ENCODE measurements at places on chromosomes 16 and 17.
A peak's percentile ranks its signal among the peaks of the same experiment; 100 is the strongest.

- no peak for DNase-seq
Measured at GRCh38 chr16:27198451-27199234, 4.7 kb upstream of the KDM8 start.

DNA sequence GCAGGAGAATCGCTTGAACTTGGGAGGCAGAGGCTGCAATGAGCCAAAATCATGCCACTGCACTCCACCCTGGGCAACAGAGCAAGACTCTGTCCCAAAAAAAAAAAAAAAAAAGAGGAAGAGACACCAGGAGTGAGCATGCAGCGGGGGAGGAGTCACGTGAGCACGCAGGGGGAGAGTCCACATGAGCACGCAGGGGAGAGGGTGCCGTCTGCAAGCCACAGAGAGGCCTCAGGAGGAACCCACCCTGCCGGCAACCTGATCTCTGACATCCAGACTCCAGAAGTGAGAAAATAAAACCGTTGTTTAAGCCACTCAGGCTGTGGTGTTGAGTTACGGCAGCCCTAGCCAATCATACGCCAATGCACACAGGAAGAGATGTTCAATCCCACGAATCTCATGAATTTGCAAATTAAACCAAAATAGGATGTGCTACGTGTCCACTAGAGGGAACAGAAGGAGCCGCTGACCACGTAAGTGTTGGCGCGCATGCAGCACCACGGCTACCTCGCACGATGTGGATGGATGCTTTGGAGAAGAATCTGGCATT, 42.2 kb downstream of the CCDC57 start:
- no peak for DNase-seq

DNA sequence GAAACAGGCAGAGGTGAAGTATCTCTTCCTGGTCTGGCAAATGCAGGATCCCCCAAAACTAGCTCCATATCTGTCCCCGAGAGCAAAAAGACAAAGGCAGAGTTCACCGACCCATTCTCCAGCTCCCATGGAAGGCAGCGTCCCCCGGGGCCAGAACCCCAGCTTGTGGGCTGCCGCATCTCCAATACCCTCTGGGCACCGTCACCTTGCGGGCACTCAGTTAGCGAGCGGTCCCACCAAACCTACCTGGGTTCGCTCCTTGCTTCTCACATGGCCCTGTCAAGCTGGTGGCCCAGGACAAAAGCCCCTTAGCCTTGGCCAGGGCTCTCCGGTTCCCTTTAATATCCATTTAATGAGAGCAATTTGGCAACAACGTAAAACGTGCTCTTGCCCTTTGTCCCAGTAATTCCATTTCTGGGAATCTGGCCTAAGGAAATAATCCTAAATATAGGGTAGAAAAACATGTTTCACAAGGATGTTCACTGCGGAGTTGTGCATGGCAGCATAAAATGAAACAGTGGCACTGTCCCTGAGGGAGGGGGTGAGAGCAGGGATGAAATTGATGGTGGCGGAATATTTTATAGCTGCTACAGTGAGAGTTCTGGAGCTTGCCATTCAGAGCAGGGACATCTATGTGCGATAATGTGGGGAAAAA, 157.1 kb downstream of the CMIP start:
- no peak for DNase-seq

DNA sequence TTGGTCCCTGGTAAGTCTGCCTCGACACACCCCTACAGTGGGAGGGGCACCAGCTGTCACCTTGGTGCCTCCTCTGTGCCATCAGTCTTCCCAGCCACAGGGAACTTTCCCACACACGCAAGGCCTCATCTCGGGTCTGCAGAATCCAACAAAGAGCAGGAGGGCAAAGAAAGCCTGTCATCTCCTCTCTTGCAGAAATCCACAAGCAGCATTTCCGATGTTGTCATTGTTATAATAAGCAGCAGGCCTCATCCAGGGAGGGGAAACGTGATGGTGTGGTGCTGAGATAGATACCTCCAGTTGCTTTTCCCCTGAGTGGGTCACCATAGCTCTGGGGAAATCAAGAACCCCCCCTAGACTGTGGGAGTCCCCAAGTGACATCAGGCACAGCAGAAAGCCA, 110.4 kb downstream of the CMIP start:
- DNase-seq, result no peak

- DNase-seq, result no peak
Measured at GRCh38 chr17:61568219-61569072, 22.6 kb downstream of the NACA2 start.

DNA sequence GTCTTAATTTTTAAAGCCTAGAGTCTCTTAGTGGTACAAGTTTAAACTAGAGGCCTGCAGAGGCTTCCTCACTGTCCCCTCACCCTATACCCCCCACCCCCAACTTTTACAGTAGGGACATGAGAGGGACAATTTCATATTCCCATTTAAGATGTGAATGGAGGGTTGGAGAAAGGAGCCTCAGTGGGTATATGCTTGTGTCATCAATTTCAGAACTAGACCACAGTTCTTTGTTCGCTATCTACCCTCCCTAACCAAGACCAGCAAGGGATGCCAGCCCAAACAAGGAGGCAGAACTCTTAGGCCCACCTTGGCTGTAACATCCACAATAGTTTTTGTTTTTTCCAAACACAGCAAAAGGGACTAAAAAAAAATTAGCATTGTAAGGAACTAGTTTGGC, 14.0 kb upstream of the SALL1 start:
- DNase-seq, result no peak

DNA sequence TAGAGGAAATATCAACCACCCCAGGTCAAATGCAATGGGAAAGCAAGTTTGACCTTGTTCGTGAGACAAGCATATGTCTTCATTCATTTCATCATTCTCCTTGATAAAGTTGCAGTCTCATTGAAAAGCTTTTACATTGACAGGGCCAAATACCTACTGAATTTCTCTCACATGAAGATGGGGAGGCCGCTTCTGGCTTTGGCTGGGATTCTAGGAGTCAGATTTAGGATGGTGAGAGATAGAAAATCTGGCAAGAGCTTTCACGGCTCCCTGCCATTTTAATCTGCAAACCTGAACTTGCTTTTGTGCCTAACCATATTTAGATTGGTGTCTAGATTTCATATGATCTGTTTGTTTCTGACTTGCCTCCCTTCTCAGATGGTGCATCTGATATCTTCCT, 88.0 kb downstream of the TMEM100 start:
- no peak for DNase-seq

- DNase-seq, result peak; percentile 52
Measured at GRCh38 chr16:56614549-56614991, 6.2 kb downstream of the MT2A start.

- DNase-seq, result no peak
Measured at GRCh38 chr16:67357561-67357960, 30.9 kb downstream of the LRRC36 start.

GRCh38 chr17:59683283-59683682, 23.9 kb downstream of the PTRH2 start:
- no peak for DNase-seq

DNA sequence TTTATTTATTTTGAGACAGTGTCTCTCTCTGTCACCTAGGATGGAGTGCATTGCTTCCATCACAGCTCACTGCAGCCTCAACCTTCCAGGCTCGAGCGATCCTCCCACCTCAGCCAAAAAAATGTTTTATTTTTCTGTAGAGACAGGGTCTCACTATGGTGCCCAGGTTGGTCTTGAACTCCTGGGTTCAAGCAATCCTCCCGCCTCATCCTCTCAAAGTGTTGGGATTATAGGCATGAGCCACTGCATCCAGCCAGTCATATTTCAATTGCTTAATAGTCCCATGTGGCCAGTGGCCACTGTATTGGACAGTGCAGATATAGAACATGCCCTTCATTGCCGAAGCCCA, 15.3 kb downstream of the TMC7 start:
- DNase-seq, result no peak

DNA sequence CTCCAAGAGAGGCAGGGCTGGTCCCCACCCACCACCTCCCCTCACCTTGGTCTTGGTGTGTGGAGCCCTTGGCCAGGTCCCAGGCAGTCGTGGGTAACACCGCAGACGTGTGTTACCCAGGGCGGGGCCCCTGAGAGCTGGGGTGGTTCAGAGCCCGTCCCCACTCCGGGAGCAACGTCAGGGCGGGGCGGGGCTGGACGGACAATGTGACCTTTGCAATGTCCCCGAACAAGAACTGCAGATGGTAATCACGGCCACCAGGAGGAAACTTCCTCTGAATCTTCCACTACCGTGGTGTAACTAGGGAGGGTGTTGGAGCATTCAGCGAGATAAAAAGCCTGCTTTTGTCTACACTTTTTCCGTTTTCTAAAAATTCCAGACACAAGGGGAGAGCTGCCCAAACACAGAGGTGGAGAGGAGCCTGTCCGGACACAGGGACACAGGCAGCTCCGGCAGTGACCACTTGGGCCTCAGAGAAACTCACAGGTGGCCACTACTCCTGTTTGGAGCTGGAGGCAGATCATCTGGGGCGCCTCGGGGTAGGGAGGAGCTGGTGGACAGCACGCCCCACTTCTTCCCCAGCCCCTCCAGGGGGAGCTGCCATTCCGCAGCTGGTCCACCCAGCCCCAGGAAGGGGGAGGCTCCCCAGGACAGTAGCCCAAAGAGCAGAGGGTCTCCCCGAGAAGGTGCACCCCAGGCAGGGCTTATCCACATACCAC, 14.2 kb upstream of the SLC38A10 start:
- peak; percentile 62 for DNase-seq

DNA sequence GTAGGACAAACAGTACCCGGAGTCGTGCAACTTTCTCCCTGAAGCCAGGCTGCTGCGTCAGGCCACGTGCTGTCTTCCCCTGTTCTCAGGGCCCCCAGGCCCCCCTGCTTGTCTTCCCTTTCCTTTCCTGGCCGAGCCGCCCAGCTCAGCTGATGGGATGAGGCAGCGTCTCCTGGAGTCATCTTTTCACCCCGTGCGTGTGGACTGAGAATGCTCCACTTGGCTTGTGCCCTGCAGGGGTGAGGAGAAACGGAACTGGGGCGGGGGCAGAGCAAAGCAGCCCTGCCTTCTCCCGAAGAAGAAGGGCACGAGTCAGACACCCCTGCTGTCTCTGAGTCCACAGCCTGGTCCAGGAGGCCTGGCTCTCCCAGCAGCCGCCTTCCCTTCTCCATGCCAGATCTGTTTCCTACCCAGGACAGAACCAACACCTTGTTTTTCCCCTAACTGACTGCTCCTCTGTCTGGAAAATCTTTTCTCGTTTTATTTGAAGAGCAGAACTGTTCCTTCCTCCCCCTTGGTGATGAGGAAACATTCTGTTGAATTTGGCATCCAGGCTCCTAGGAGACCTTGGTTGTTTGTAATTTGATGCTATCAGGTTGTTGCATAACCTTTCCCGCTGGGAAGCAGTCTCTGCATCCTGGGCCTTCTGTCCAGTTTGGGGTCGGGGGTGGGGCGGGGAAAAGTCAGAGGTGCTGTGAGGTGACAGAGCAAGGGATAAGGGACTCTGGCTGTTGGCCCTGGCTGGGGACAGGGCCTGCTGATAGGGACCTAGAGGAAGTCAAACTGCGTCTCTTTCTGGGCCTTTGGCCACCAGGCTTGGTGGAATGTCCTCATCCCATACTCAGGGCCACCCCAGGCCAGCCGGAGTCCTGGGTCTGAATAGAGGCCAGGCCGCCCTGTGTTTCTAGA, 78.8 kb downstream of the WIPI1 start:
- DNase-seq, result no peak

DNA sequence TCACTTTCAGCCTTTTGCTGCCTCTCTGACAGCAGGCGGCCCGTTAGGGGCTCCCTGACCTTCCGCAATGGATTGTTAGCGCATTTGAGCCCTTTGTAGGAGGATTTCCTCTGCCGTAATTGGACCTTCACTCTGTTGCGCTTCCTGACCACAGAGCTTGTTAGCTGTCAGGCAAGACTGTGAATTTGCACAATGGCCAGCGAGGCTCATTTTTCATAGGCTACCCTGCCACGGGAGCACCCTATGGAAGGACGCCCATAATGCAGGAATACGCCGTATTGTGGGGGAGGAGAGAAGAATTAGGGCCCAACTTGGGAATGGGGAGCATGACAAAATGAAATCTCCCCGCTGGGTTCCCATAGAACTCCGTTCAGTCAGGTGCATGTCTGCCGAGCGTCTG, 205.2 kb upstream of the NLRP1 start:
- no peak for DNase-seq

- peak; percentile 52 for DNase-seq
Measured at GRCh38 chr16:425740-426114, 278 bp downstream of the RAB11FIP3 start.

GRCh38 chr17:2925011-2925410, 128.8 kb downstream of the RAP1GAP2 start:
- DNase-seq, result no peak

GRCh38 chr17:65279456-65279855, 142.3 kb downstream of the RGS9 start:
- no peak for DNase-seq

DNA sequence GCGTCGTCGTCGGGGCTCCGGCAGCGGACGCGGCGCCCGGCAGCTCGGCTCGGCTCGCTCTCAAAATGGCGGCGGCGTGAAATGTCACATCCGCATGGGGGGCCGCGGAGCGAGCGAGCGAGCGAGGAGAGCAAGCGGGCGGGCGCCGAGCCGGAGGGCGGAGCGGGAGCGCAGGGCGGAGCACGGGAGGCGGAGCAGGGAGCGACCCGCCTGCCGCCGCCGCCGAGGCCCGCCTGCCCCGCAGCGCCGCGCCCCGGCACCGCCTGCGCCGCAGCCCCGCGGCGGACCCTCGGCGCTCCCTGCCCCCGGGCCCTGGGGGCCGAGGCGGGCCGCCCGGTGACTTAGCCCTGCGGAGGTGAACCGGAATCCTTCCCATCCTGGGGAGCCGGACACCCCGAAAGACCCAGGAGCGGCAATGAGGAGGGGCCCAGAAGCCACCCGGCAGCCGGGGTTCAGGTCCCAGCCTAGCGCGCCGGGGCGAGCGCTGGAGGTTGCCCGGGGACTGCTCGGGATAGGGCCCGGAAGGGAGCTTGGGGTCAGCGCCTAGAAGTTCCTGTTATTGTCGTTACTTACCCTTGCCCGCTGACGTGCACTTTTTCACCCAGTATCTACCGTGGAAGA, at the start of gene USP7:
Gene USP7 (minus strand): TSS at position 86 of the 621 bp plus-strand sequence. CDS start 621 bp downstream, outside the sequence.
- peak; percentile 95 for DNase-seq

DNA sequence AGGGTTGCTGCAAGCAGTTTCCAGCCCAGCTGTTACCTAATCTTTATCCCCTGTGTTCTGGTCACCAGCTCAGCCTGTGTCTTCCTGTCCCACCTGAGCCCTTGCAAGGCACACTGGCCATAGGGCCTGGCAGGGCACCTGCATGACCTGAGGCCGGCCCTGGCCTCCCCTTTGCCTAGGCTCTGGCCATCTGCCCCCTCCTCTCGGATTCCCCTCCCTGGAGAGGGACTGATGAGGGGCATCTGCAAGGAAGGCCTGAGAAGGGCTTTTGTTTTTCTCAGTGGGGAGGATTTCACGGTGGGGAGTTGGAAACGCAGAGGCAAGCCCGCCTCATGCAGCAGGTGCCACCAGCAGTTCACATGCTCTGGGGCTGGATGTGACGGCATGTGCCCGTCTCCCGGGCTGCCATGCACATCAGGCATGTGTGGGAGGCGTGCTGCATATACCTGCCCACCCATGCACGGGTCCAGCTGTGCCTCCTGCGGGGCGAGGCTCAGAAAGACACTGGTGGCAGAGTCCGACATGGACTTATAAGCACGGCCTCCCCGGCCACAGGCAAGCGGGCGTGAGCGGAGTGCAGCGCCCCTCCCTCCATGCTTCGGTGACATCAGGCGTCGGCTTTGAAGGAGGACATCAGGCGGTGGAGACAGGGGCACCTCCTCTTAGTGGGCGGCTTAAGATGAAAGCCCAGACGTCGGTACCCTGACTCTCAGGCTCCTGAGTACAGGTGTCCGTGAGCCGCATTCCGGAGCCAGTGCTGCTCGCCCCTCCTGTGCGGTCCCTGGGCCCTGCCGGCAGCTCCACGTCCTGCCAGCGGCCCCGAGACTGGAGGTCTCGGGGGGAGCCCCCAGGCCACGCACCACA, 16.5 kb downstream of the ASPSCR1 start:
- no peak for DNase-seq

- DNase-seq, result no peak
Measured at GRCh38 chr17:27264068-27264812, 29.7 kb upstream of the WSB1 start.

- no peak for DNase-seq
Measured at GRCh38 chr16:35585411-35585810, 2126.0 kb downstream of the TP53TG3F start.
